ENCODE measurements at places on chromosomes 11 and 22.

DNA sequence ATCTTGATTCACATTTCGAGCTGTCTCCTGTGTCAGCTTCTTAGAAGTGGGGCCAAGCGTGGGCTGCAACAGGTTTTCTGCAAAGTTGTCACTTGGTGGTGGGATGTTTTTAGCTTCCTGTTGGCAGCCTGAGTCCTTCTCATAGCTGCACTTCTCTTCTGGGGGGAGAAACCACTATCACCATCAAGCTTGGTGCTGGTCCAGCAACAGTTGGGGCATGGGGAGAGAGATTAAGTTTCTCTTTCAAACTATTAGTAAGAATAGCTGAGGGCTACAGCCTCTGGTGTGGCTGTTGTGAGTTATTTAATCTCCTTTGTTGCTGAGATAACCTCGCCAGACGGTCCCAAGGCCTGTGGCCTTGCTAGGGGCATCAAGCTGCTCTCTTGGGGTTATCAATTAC is 123.3 kb upstream of the CRYBB3 start:
- DNase-seq: no peak

DNA sequence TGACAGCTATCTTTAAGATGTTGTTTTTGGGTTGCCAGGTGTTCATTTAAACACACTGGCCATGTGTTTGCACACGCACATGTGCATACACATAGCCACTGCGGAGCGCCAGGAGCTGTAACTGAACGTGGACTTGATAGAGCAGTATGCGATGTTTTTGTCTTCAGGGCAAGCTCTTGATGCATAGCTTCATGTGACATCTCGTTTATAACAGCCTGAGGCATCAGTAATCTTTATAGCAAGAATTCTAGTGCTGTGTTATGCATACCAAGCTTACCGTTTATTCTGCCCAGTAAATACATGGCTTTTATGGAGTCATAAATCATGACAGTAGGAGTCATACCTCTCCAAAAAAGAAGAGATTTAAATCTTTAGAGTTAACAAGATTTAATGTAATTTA is 87.0 kb downstream of the ATXN10 start:
- no peak for DNase-seq

- no peak for DNase-seq
Observed at GRCh38 chr22:36239150-36239400, 252 bp downstream of the APOL2 start.

GRCh38 chr11:75654314-75654713 is 14.5 kb downstream of the MAP6 start:
- DNase-seq: no peak

GRCh38 chr11:131762346-131763110 is 392.1 kb downstream of the NTM start:
- peak; percentile 24 for DNase-seq

DNA sequence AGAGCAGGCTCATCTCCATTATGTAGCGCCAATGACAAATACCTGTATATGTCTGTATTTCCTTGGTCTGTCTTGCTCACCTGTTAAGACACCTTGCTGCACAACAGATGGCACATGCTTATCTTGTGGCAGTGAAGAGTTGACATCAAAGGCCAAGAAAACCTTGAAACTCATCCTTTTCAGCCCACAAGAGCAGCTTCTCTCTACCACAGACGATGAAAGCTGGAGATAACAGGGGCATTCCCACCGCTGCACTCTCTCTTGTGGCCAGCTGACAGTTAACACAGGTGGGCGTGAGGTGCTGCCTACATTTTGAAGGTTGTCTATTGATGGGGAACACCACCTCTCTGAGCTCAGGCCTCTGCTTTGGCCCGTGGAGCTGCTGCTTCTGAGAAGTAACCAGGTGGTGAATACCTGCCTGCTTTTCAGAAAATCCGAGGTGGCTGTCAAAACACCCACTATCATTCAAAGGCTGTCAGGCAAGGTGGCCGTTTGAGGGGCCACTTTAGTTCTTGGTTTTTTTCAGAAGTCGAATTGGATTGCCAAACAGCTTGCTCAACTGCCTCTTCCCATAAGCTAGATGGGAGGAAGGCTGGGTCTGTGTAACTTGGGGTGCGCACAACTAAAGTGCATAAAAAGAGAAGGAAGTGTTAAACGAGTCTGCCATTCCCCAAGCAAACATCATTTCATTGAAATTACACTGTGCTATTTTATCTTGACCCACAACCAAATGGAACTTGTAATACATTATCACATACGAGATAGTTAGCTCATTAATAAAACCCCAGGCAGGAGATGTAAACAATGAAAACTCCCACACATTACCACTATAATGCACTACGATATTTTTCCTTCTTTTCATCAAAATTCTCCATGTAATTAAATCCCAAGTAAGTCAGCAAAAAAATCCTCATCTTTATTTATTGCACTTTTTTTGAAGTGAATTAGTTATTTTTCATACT is 87.1 kb upstream of the RAG2 start:
- DNase-seq: no peak

DNA sequence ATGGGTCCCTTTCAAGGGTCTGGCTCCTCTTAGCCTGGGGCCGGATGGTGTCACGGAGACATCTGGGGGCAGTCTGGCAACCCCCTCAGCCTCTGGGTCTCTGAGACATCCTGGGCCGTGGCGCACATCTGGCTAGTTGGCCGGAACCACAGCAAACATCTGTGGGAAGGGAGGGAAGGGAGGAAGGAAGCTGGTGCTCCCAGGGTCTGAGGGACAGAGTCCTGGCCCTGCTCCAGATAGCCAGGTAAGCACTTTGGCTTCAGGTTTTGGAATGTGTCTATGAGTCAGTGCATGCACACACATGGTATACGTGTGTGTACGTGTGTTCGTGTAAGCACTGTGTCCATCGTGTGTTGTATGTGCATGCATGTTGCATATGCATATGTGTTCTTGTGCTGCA is 225.1 kb downstream of the MN1 start:
- no peak for DNase-seq

- DNase-seq: no peak
Observed at GRCh38 chr11:10314199-10315072, 9.6 kb downstream of the ADM start.

DNA sequence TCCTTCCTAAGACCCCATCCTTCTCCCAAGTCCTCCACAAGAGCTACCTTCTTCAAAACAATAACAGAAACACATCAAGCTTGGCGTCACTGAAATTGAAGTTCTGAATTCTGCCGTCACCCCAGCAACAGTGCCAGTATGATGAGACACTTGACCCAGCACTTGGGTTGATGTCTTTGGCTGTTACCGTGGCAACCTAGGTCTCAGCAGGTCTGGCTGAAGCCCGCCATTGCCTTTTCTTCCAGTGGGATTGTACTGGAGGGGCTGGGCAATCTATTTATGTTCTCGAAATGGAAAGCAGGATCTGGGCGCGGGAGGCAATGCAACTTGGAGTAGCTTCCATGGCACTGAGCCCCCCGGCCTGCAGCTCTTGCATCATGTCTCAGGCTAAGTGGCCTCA is 23.8 kb downstream of the NPTXR start:
- DNase-seq: no peak

DNA sequence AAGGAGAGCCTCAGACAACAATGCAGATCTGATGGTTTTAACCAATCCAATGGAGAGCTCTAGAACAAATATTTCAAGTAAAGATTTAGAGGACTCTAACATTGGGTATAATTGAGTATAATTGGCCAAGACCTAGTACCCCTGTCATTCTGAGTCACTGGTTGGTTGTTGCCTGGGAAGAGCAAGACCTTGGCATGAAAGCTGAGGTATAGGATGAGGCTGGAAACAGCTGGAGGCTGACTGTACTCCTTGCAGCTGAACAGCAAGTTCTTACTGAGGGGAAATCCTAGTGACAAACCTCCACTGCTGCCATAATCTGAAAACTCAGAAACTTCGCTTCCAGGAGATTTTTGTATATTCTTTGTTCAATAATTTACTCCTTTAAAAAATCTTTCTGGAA is 54.3 kb upstream of the MUC15 start:
- DNase-seq: no peak

DNA sequence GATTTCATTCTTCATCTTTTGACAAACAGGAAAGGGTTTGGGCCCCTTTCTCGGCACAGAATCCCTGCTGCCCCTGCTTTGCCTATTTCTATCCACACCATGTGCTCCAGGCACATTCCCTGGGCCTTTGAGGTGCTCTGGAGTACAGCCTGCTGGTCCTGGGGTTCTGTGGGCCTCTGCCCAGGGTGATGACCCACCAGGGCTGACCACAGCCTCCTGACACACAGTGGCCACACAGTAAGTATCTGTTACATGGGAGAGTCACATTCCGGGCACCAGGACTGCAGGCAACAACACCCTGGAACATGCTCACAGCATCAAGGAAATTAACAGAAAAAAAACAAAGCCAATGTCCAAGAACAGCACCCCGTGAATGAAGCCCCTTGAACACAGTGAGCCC is 39.1 kb downstream of the SCUBE2 start:
- no peak for DNase-seq

- no peak for DNase-seq
Observed at GRCh38 chr11:27173545-27173944, 132.9 kb downstream of the BBOX1 start.

GRCh38 chr11:3138178-3139085 is 26.7 kb downstream of the OSBPL5 start:
- DNase-seq: no peak

DNA sequence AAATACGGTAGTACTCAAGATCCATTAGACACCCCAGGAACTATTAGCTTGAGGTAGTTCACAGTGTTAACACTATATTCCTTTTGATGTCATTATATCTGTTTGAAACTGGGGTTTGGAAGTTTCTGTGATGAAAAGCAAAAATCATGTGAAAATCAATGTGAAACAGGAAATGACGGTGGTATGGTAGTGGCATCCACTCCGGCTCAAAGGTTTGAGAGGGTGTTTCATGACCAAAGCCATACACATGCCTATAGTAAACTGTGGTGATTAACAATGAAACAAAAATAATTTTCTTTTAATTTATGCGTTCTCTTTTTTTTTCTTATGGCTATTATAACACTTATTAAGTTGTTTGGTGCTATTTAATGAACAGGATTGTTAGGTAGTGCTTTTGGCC is 10.9 kb downstream of the RAB38 start:
- DNase-seq: no peak

DNA sequence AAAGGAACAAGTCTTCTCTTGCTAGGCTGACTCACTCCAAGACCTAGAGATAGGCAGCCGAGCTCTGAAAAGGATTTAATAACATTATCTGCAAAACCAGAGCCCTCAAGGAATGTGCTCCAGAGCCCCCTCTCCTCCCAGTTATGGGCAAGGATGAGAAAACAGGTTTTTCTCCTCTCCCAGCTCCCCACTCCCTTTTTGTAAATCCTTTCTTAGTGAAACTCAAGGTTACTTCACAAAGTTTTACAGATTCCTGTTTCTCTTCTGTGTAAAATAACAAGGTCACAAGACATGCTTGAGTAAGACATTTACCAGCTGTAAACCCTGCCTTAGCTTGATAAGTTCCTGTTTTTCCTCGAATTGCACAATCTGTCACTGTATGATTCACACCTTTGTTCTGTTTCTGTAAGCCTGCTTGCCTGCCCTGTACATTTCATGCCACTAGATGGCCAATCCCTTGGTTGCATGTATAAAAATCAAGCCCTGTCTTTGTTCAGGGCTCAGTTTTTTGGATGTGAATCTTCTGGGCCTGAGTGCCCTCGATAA is 489.4 kb downstream of the KCNA4 start:
- no peak for DNase-seq

- no peak for DNase-seq
Observed at GRCh38 chr22:26391623-26392022, 37.4 kb upstream of the ASPHD2 start.

DNA sequence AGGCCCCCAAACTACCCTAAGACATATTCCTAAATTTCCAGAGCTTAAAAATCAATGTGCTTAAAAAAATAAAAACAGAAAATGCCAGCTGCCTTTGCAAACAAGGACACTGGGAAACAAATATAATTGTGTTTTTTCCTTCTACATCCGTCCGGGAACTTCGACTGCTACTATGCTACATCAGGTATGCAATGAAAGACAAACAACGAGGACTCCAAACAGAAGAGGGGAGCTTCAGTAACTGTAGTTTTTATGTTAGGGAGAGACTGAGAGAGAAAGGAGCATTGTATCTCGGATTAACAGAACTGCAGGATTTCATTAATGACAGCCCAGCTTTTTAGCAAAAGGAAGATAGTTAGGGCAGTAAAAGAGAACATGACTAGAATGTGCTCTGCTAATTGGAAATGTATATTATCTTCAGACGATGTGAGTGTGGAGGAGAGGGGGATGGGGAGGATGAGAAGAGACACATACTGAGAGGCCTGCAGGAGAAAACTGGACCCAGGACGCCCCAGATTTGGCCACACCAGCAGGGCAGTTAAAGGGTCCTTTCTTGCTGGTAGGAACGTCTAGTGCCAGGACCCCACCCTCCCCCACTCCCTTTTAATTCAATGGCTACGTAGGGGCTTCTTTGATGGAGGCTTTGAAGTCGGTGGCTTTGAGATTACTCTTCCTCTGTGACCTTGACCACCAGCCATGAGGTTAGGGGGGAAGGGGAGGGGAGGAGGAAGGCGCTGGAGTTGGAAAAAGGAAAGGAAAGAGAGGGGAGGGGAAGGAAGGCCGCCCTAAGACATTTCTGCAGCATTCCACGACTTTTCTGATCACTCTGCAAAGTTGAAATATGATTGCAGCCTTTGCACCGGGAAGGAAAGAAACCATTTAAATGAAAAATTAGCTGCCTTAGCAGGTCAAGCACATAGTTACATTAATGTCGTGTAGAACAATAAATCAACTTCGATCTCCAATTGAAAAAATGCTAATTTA is 187.1 kb downstream of the BLID start:
- DNase-seq: no peak
